ENCODE measurements at places on chromosomes 5 and 9.

DNA sequence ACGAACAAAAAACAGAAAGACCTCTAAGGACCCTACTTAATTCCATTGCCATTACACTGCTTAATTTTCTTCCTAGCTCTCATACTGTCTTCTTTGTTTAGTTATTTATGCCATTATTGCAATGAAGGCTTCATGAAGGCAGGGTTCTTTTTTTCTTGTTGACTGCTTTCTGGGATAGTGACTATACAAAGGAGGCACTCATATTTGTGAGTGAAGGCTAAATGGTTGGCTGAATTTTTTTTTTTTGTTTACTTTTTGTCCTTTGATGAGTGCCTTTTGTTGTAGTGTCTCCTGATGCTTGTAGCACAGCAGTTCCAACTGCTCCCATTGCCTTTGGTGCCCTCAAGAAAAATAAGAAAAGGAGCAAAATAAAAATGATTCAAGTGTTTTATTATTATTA is 17.8 kb downstream of the CTNNA1 start:
- no peak for DNase-seq

DNA sequence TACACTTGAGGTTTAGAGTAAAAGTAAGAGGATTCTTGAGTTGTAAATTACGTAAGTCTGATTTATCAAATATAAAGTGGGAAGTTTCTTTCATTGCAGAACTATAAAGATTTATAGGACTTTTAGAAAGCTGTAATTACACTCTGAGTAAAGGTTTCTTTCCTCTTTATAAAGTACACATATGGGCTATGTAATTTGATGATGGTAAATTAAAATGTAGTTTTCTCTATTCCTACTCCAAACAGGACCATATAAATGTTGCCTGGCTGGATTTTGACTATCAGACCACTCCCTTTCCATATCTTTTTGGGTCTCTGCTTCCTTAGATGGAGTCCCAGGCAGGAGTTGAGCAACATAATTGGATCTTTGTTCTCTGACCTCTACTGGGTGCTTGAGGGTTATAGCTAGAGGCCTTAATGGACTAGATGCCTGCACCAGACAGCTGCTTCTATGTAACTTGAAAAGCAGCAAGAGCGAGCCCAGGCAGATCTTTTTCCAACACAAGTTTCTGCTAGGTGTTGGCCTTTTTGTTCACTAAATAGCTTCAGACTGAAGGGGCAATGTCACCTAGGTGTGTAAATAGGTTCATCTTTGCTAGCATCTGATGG is 11.4 kb upstream of the TEX48 start:
- no peak for DNase-seq

GRCh38 chr5:58871648-58872242 is 288.9 kb downstream of the RAB3C start:
- DNase-seq, result no peak

DNA sequence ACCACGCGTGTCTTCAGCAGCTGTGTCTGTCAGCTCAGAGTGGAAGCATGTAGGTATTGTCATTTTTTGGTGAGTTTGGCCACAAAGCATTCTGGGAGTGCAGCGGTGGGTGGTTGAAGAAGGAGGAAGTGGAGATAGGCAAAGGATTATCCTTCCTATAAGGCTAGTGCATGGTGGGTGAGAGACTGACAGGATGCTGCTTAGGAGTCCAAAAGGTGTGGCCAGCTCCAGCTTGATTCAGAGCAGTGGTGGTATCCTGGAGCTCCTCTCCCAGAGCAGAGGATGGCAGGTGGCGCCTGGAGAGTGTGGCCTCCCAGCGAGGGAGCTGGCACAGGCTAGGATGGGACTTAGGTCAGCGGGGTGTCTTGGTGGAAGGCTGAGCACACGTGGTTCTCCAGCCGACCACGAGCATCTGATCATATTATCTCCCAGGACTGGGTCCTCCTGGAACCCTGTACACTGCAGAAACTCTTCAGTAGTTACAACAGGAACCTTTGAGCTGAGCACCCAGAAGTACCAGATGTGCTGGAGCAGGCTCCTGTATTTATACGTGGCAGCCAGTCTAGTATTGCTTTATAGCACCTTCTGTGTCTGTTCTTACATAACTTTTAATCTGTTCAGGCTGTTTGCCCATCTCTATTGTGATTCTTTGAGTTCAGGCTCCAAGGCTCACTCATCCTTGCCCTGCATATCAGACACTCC is 29.6 kb downstream of the MAML1 start:
- no peak for DNase-seq

DNA sequence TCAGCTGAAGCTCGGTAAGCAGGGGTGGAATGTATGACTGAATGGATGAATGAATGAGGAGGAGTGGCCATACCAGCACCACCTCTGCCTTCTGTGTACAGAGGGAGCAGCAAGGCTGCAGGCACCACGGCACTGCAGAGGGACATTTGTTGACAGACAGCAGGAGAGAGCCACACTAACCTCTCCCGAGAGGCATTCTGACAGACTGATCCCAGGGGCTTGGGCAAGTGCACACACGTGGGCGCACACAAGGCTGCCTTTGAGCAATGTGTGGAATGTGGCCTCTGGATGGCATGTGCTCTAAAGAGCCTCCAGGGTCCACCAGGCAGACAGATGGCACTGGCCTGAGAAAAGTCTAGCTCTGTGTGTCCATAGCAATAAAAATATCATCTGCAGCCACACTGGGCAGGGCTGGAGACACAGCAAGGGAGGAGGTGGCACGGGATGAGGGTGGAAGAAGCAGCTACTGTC is 111.8 kb downstream of the ACTL7B start:
- DNase-seq, result no peak

GRCh38 chr9:134666208-134666607 is 24.6 kb downstream of the COL5A1 start:
- DNase-seq, result no peak

GRCh38 chr9:21027295-21027694 is 4.1 kb downstream of the HACD4 start:
- DNase-seq, result no peak
